ENCODE measurements at places on chromosomes 11 and 22. TPM values are rescaled to one million over a fixed set of nuclear protein-coding genes. Genes with fewer than 3 reads are reported as not detected.

DNA sequence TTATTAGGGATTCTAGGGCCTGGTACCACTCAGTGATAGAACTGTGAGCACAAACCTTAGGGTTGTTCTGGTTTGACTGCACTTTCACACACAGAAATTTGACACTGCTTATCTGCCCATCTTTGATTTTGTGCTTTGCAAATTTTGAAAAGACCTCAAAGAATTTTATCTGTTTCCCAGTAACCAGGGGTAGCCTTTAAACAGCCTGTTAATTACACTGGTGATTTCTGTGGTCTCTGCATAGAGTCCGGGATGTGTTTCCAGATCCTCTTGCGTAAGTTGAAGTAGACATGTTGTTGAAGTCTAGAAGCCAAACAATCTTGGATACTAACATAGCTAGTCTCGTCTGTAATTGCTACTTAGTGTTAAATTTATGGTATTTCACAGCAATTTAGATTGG is 75.3 kb downstream of the C22orf31 start:
- no peak for DNase-seq
- no peaks in the 10 kb centered on the region for H3K36me3 ChIP-seq
- H3K27ac ChIP-seq: no peak overlapping the region
- no peak overlapping the region for H3K4me3 ChIP-seq

DNA sequence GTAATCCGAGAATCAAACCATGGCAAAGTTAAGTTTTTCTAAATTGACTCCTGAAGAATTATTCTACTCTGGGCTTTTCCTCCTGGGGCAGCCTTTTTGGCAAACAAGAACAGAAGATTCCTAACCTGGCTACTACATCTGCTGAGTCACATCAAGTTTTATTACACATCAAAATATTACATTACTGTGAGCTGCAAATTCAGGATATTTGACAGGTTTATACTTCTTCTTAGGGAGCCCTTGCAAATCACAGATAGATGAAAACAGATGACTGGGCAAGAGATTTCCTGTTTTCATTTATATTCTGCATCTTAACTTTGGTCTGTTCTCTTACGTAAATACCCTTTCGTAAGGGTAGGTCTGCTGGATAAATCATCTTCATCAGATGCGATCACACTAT is 23.6 kb downstream of the XRRA1 start:
- no peaks in the 10 kb centered on the region for H3K4me1 ChIP-seq
- no peak for DNase-seq
- no peak overlapping the region for H3K4me3 ChIP-seq
- no peaks in the 10 kb centered on the region for H3K36me3 ChIP-seq
- no peak overlapping the region for H3K27ac ChIP-seq
- H3K27me3 ChIP-seq: no peaks in the 10 kb centered on the region

The C22orf42 gene
- not detected for total RNA-seq

The SLC35E4 gene
- 1.6 TPM for total RNA-seq

DNA sequence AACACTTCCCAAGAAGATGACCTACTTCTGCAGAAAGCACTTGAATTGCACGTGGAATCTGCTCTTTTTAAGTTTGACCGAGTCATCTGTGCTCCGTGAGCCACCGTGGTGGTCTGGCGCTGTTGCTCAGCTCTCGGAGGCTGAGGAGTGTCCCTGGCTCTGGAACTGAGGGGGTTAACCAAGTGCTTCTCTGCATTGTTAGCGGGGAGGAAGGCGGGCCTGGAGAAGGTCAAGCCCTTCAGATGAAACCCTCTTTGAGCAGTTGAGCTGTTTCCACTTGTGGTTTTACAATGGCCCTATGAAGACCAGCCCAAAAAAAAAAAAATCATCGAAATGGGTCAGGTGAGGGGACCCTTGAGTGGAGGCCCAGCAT is 286.4 kb downstream of the NTM start:
- no peak overlapping the region for H3K27ac ChIP-seq
- H3K36me3 ChIP-seq: no peaks in the 10 kb centered on the region
- DNase-seq: no peak
- H3K4me1 ChIP-seq: no peaks in the 10 kb centered on the region

DNA sequence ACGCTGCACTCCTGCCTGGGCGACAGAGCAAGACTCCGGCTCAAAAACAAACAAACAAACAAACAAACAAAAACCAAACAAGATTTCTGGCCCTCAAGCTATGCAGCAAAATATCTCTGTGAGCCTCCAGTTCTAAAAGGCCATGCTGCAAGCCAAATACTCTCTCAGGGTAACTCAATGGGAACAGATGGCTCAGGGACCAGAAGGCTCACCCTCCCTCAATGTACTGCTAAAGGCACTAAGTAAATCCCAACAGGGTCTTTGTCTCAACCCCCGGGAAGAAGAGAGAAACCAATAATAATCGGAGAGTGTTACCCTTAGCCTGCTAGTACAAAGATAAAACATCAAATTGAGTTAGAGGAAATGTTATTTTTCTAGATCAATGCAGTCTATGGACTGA is 119.7 kb upstream of the ZC3H12C start:
- no peaks in the 10 kb centered on the region for H3K36me3 ChIP-seq
- no peaks in the 10 kb centered on the region for H3K4me1 ChIP-seq

The SEPTIN3 gene
- 0.22 TPM for total RNA-seq

DNA sequence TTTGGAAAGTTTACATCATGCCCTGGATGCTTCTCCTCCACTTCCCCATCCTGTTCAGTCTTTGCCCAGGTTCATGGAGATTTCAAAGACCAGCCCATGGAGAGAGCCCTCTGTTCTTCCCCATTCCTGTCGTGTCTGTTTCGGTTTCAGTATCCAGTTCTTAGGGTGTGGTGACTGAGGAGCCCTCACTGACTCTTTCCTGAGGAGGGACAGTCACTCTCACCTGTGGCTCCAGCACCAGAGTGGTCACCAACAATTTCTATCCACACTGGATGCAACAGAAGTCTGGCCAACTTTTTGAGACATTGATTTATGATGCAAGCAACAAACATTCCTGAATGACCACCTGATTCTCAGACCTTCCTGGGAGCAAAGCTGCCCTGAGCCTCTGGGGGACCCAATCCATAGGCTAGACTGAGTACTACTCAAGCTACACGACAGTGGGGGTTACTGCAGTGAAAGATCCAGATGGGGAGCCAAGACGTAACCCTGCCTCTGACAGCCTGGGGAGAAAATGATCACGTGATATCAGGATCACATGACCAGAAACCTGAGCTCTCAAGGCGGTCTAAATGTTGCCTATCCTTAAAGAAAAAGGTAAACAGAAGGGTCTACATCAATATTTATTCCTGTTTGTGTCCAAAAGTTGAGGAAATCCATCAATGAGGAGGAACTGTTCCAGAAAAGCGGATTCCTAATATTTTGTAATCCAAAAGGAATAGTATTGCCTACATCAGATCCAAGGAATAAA is 76.2 kb upstream of the VPREB1 start:
- no peak overlapping the region for H3K27ac ChIP-seq
- peak; percentile 20 for DNase-seq
- H3K27me3 ChIP-seq: no peaks in the 10 kb centered on the region
- no peak overlapping the region for H3K4me3 ChIP-seq
- no peaks in the 10 kb centered on the region for H3K4me1 ChIP-seq

The MMP10 gene
- total RNA-seq: 0.09 TPM

DNA sequence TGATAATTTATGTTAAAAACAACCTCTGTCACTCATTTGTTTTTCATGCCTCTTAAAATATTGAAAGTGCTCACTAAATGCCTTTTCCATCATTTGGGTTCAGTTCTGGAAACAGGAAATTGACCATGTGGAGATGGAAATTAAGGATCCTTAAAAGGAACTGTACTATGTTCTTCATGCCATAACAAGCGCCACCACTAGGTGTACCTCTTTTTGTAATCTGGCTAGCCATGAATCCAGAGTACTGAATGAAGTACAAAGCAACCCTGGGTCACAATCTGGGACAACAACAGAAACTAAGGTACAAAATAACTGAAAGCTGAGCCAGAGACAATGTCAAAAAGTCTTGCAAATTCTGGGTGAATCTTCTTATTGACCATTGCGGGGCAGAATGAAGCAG is 559.1 kb downstream of the FAM181B start:
- H3K4me1 ChIP-seq: no peaks in the 10 kb centered on the region
- H3K36me3 ChIP-seq: no peaks in the 10 kb centered on the region
- H3K4me3 ChIP-seq: no peak overlapping the region
- DNase-seq: no peak
- H3K27me3 ChIP-seq: no peaks in the 10 kb centered on the region

GRCh38 chr11:61747192-61747966 is 5.1 kb upstream of the MYRF start:
- no peaks in the 10 kb centered on the region for H3K27me3 ChIP-seq
- H3K36me3 ChIP-seq: peaks cover 11% of the 10 kb centered on the region
- H3K4me3 ChIP-seq: no peak overlapping the region
- H3K27ac ChIP-seq: no peak overlapping the region

- H3K4me1 ChIP-seq: no peaks in the 10 kb centered on the region
- no peak for DNase-seq
- H3K27me3 ChIP-seq: no peaks in the 10 kb centered on the region
These were observed 4.1 kb upstream of the APOL3 start for GRCh38 chr22:36164621-36165020.

DNA sequence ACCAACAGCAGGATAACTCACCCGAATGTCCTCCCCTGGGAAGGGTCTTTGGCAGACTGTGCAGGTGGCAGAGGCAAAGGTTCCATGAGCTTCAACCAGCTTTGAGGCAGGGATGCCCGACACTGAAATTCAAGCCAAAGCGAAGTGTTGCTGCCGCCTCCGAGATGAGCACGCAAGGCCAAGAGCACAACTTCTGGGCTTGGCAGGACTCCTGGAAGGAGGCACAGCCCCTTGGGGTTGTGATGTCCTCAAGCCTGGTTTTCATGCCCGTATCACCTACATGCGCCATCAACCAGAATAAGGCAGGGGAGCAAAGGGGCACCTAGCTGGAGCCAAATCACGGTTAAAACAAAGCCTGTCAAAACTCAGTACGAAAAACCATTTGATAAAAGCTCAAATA is 5.7 kb downstream of the SIRT3 start:
- H3K27me3 ChIP-seq: no peaks in the 10 kb centered on the region
- no peaks in the 10 kb centered on the region for H3K4me1 ChIP-seq
- peak; percentile 26 for DNase-seq
- no peak overlapping the region for H3K27ac ChIP-seq
- H3K4me3 ChIP-seq: no peak overlapping the region
- no peaks in the 10 kb centered on the region for H3K36me3 ChIP-seq

The SLC22A9 gene
- 0.28 TPM for total RNA-seq

The EFEMP2 gene
- total RNA-seq: 14.1 TPM

The INSC gene
- 0.58 TPM for total RNA-seq

DNA sequence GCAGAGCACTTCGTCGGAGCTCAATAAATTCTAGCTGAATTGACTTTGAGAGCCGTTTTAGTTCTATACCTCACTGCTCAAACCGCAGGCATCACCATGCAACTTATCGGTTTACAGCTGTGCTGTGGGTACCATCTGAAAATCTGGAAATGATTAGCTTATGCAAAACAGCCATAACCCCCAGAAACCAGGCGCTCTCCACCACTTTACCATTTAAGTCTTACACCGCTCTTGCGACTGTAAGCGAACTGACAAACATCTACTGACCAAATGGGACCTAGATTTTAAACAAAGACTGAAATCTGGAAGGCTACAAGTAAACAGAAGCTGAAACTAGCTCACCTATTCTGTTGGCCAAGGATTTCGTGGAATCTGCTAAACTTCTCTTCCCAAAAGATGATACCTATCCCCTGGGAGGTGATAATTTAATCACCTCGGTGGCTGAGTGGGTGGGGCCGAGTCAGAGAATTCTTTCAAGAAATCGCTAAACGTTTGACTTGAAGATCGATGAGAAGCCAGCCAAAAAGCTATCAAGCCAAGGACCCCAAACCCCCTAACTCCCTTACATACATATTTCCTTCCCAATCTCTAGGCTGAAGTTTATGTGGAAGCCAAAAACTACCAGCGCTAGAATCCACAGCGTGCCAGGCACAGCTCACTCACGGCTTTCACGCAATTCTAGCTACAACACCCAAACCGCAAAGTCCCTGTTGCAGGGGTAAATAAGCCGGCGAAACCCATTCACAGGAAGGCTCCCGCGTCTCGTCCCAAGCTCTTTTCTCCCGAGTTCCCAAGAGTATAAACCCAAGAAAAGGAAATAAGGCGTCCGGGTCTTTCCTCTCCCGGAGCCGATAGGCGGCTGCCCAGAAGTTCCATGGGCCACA is 644 bp downstream of the SPTY2D1 start:
- H3K4me3 ChIP-seq: peak overlapping the region; percentile 77
- no peaks in the 10 kb centered on the region for H3K36me3 ChIP-seq
- H3K27ac ChIP-seq: peak overlapping the region; percentile 92
- H3K27me3 ChIP-seq: no peaks in the 10 kb centered on the region

The UPK3A gene
- not detected for total RNA-seq

The SHISAL1 gene
- 0.46 TPM for total RNA-seq

DNA sequence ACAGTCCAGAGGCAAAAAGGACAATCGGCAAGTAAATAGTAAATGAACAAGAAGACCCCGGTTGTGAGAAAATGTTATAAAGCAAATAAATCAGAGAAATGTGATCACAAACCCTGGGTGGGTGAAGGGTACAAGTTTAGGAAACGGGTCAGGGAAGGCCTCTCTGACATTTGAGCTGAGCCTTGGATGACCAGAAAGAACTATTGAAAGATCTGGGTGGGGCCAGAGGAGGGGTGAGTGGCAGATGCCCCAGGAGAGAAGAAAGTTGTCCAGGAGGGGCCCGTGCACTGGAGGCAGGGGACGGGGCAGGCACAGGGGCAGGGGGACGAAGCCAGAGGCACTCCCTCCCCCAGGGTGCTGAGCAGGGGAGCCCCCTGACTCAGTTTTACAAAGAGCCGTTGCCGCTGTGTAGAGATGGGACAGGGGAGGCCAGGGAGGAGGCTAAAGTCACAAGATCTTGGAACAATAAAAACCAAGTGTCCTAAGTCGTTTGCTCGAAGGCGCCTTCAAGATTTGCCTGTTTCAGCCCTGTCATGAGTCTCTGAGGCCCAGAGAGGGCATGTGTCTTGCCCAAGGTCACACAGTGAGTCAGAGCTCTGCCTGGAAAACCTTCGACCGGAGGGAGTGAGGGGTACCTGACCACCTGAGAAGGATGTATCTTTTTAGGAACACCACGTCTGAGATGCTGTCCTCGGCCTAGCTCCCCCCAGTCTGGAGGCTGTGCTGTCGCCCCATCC is 10.8 kb upstream of the PDGFB start:
- H3K27ac ChIP-seq: no peak overlapping the region
- no peaks in the 10 kb centered on the region for H3K27me3 ChIP-seq
- DNase-seq: no peak
- no peaks in the 10 kb centered on the region for H3K36me3 ChIP-seq
- H3K4me1 ChIP-seq: peaks cover 15% of the 10 kb centered on the region

- no peaks in the 10 kb centered on the region for H3K36me3 ChIP-seq
- H3K27me3 ChIP-seq: no peaks in the 10 kb centered on the region
- H3K27ac ChIP-seq: peak overlapping the region; percentile 69
- no peaks in the 10 kb centered on the region for H3K4me1 ChIP-seq
- peak; percentile 68 for DNase-seq
These were observed 35.0 kb upstream of the SORL1 start for GRCh38 chr11:121417055-121417551.

GRCh38 chr11:3181725-3182461 is 16.8 kb upstream of the OSBPL5 start:
- H3K4me1 ChIP-seq: no peaks in the 10 kb centered on the region
- H3K27ac ChIP-seq: no peak overlapping the region
- no peak overlapping the region for H3K4me3 ChIP-seq
- H3K27me3 ChIP-seq: no peaks in the 10 kb centered on the region

The SMTNL1 gene
- not detected for total RNA-seq

The ZNF280B gene
- total RNA-seq: 0.65 TPM

GRCh38 chr11:35892166-35892565 is 51.7 kb upstream of the LDLRAD3 start:
- H3K27ac ChIP-seq: no peak overlapping the region
- H3K4me1 ChIP-seq: peaks cover 2% of the 10 kb centered on the region
- DNase-seq: no peak
- H3K27me3 ChIP-seq: no peaks in the 10 kb centered on the region
- no peaks in the 10 kb centered on the region for H3K36me3 ChIP-seq
- H3K4me3 ChIP-seq: no peak overlapping the region

- no peaks in the 10 kb centered on the region for H3K27me3 ChIP-seq
- no peaks in the 10 kb centered on the region for H3K4me1 ChIP-seq
- no peak for DNase-seq
- H3K36me3 ChIP-seq: no peaks in the 10 kb centered on the region
- no peak overlapping the region for H3K4me3 ChIP-seq
These were observed 46.5 kb downstream of the FEZ1 start for GRCh38 chr11:125449565-125449964.

All from pancreas (tissue), 10 donors.